ENCODE measurements at places on chromosomes 1 and 21.

DNA sequence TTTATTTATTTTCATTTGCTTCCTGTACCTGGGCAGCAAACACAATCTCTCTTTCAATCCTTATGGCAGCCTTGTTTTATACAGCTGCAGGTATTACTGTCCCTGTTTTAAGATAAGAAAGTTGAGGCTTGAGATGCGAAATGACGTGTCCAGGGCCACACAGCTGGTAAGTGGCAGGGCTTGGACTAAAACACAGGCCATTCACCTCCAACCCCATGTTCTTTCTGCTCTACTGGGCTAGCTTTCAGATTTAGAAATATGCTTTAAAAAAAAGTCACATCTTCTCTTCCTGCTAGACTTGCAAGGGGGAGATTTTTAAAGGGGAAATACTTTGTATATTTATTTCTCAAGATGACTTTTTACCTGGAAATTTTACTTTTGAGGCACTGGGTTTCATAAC, 62.8 kb downstream of the CNST start:
- DNase-seq: no peak

- DNase-seq: no peak
These were observed 993 bp downstream of the DDX59 start for GRCh38 chr1:200668514-200669313.

- DNase-seq: no peak
These were observed 373.1 kb upstream of the CXADR start for GRCh38 chr21:17139696-17140095.

DNA sequence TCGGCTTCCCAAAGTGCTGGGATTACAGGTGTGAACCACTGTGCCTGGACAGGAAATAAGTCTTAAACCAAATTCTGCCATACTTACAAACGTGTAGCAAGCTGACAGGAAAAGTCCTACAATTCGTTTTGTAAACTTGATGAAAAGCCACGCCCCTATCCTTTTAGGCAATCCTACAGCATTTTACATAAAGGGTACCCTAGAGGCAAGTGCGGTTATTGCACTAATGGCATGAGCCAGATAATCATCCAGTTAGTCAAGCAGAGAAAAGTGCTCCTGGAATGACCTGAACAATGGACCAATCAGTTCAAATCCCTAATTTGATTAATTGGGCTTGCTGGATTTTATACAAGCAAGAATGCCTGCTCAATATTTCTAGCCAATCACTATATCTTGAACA, 338.2 kb downstream of the KIF26B start:
- no peak for DNase-seq

GRCh38 chr21:42386034-42386591, 9.7 kb downstream of the TMPRSS3 start:
- DNase-seq: no peak

DNA sequence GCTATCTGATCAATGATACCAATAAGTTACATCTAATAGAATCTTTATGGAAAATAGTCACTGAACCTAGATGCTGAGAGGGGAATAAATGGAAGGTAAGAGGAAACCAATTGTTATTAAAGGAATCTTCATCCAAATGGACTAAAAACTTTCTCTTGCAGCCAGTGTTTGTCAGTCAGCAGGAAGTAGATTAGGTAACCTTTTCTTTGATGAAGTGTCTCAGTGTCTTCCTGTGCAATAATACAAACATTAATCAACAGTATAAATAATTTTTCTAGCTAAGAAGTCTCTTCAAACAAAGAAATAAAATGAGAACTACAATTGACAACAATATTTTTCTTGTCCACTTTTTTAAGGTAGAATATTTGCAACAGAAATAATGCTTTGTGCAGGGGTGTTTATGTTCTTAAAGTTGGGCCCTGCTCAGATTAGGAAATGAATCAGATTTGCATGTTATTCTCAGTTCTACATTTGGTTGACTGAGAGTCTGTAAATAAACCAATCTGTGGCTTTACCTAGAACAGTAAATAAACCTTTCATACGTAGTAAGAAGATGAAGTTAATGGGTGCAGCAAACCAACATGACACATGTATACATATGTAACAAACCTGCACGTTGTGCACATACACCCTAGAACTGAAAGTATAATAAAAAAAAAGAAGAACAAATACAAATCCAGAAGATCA, 391.4 kb downstream of the MRPL39 start:
- no peak for DNase-seq

DNA sequence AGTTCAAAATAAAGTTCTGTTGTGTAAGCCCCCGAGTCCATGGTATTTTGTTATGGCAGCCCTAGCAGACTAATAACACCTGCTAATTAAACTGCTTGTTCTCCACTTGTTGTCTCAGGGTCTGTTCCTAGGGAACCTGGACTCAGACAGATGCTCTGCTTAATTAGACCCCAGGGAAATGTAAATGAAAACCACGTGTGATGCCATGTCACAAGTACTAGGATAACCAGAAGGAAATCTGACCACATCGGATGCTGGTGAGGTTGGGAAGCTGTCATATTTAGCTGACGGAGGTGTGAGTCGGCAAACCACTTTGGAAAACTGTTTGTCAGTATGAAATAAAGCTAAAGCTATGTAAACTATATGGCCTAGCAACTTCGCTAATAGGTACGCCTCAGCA, 19.6 kb downstream of the EDN2 start:
- no peak for DNase-seq

- no peak for DNase-seq
These were observed 119.0 kb downstream of the GREM2 start for GRCh38 chr1:240492832-240493440.

DNA sequence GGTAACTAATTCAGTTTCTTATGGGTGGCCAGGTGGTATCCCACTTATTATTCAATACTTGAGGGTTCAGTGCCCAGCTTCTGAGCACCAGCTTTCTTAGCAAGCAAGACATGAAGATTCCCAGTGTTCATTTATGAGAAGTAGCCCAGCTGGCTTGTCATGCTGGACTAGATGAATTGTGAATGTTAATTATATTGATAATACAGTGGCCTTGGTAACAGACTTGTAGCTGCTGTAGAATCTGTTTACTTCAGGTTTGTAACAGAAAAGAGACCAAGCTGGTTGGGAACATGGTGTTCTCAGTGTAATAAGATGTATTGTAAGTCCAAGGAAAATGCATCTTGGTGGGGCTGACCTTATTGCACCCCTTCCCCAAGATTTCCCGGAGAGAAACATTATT, 10.1 kb downstream of the AHCYL1 start:
- DNase-seq: no peak

DNA sequence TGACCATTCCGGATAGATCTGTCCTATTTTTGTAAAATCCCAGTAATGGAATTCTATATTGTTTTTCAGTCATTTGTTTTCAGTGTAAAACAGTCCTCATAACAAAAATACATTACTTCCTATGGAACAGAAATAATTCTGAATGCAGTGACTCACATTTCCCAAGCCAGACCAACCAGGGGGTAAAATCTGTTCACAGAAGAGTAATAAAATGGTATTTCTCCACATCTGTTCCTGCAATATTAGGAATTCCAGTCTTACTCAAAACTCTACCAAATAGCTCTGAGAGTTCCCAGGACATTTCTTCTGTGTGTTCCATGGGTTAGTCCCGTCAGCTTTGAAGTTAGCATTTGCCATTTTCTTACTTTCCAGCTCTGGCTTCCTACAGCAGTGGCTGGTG, 2.6 kb upstream of the DDR2 start:
- DNase-seq: no peak

DNA sequence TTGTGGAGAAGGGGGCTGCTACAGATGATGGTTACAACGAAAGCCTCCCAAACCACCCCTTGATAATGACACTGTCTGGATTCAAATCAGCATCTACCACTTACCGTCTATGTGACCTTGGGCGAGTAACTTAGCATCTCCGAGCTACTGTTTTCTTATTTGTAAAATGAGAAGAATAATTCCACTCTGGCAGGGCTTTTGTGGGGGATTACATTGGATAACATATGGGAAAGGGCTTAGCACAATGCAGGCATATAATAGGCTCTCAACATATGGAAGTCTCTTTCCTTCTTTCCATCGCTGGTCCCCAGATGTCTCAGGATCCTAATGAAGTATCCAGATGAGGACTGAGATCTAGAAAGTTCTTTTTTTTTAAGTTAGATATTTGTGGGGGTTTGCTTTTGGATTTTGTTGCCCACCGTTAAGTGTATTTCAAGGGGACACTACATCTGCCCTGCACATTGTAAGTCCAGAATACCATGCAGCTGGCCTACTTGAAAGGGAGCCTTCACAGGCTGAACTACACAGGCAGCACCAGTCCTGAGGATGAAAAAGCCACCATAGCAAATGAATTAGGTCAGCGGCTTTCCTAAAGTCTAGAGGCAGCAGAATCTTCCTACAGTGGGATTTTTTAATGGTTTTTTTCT, 172.2 kb upstream of the IRF2BP2 start:
- no peak for DNase-seq

- DNase-seq: no peak
These were observed 19.2 kb downstream of the CRCT1 start for GRCh38 chr1:152533327-152533938.

GRCh38 chr1:75791022-75791421, 5.0 kb downstream of the RABGGTB start:
- DNase-seq: no peak

GRCh38 chr1:18012686-18013085, 94.9 kb upstream of the IGSF21 start:
- no peak for DNase-seq

DNA sequence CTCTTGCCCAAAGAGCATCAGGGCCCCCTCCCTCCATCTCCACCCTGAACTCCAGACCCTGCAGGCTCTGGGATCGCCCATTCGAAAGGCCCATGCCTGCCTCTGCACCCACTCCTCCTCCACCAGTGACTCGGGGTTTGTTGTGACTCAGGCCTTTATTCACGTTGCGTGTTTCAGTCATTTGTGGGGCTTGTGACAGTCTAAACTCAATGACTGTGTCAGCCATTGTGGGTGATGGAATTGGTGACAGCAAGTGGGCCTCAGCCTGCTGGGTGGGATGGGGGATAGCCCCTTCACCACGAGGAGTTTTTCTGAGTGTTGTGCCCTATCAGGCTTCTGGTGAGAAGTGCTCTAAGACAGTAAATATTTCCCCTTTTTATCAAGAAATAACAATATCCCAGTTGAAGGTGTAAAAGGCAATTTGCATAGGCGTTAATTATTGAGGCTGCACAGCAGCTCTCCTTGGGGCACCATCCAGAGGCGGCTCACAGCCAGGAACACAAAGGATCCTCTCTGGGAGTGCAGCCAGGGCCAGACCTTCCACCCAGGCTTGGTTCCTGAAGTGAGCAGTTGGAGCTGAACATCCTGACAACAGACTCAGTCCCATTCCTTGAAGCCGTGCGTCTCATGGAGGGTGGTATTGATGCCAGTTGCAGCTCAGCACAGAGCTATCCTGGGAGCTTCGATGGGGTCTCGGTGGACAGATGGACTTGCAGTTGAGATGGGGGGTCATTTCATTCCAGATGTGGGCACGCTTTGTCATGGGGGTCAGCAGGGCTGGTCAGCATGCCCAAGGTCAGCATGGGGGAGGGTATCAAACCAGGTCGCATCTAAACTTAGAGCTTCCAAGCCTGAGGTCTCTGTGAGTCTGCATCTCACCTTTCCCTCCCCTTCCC, 135.6 kb upstream of the CACNA1E start:
- DNase-seq: no peak

DNA sequence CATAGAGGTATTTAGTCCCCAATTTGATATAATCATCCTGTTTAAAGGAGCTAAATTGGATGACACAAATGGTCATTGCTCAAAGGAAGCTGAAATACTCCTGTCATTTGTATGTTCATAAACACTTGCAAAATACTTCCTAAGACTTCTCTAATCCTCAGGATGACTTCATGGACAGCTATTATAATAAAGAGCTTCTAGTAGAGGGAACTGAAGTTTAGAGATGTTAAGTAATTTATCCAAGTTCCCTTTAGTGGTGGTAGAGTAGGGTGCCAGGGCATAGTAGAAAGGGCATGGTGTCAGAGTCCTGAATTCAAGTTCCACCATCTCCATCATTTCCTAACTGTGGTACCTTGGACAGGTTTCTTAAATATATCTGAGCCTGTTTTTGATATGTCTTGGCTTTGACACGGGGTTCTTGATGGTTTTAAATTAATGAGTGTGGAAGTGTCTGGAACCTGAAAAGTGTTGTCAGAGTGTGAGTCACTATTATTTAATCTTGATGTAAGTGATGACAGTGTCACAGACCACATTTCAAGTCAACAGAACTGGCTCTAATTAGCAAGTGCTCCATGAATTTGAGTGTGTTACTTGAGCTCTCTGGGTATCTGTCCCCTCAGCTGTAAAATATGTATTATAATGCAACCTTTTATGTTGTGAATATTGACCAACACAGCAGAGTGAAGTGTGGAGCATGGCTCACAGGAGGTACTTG, 12.1 kb upstream of the GBP6 start:
- no peak for DNase-seq

DNA sequence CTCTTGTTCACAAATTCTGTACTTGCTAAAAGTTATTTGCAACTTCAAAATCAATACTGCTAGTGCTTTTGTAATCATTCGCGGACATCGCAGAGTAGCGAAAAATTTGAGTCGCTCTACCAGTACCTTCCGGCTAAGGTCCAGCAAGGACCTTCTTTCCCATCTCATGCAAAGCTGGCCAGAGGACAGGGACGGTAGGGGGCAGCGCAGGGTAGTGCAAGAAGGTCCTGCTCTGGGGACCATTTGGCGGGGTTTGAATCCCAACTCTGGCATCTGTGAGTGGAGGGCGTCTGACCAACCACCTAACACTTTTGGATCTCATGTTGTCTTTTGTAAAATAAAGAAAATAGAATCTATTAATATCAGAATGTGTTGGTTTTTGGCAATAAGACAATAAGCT, 258.3 kb downstream of the SPATA17 start:
- DNase-seq: no peak

DNA sequence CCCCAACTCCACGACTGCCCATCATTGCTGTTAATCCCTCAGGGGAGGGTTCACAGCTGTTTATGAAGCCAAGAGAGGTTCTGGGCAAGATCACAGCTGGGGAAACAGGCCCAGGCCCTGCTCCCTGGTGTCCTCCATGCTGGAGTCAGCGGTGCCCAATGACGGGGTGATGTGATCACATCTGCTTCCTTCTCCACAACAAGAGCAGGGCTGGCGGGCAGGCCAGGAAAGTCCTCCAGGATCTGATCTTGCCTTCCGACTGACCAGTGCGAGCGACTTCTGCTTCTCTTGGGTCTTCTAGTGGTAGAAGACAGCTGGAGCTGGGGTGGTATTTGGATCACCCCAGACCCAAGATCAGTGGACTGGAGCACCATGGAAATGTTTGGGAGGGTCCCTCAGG, 951 bp upstream of the LINGO4 start:
- DNase-seq: no peak

GRCh38 chr1:71350805-71351204, 270.0 kb upstream of the ZRANB2 start:
- no peak for DNase-seq

DNA sequence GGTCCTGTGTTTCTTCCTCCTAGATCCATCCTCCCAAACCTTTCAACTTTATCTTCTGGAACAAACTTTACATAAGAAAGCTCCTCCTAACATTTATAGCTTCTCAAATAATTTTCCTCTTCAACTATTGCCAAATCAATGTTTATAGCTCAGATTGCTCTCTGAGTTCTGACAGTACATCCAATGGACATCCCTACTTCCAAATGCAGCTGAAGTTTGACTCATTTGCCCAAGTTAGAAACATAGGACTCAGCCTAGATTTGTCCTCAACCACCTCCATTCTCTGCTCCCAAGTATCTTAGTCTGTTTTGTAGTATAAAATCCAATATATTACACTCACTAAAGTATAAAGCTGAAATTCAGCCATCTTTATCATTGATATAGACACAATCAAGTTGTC, 62.6 kb downstream of the ALG14 start:
- DNase-seq: no peak

Data from activated gamma-delta T cell treated with Interleukin-2 at 50 U/mL for 16 hours (primary cell).